ENCODE measurements at places on chromosomes 2 and 18.

DNA sequence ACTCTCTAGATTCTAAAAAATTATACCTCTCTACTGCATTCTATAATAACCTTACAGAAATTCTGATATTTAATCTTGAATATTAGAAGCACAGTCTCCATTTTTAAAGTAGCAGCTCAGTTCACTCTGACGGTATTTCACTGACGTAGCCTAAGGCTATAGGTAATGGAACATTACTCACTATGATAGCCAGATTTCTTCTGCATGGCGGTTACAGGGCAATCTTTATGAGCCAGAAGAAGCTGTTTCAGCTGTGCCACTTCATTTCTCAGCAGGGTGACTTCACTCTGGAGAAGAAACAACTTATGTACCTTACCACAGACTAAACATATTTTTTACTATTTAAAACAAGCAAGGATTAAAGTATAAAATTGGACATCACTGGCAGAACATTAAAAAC is 75.3 kb upstream of the CHN1 start:
- DNase-seq: no peak

DNA sequence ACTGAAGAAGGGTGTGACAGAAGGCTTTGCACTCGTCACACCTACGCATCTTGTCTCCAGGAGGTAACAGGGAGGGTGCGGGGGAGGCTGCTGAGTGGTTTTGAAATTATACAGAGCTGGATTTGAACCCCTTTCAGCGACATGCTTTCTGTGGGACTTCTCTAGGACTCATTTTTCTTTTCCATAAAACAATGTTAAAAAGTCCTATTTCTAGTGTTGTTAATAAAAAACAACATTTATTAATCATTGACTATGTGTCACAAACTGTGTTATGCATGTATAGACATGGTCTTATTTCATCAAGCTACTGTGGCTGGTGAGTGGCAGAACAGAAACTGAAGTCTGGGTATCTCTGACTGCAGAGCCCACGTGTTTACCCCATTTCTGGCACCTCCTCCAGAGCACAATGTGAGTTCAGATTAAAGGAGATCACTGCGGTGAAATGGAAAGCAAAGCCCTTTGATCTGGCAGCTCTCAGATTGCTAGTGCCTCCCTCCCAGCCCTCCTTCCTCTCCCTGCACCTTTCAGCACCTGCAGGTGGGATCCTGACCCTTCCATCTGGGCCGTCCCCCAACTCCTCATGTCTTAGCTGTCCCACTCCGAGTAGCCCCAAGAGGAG is 315.5 kb upstream of the MYT1L start:
- DNase-seq: peak; percentile 26

GRCh38 chr2:10022041-10022421 is 21.3 kb upstream of the KLF11 start:
- DNase-seq: no peak

DNA sequence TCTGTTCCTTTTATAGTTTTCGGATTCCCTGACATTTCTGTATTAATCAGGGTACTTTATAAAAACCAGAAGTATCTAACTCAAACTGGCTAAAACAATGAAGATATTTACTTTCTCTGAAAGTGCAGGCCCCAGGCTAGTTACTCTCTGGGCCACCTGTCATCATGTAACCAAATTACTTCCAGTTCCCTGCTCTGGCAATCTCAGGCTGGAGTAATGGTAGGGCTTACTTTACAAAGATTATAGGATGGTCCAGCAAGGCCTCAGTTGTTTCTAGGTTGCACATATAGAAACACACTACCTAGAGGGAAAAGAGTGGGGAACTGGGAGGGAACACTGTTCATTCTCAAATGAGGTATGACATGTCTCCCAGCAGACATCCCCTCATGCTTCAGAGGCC is 74.8 kb downstream of the CHST9 start:
- DNase-seq: no peak

DNA sequence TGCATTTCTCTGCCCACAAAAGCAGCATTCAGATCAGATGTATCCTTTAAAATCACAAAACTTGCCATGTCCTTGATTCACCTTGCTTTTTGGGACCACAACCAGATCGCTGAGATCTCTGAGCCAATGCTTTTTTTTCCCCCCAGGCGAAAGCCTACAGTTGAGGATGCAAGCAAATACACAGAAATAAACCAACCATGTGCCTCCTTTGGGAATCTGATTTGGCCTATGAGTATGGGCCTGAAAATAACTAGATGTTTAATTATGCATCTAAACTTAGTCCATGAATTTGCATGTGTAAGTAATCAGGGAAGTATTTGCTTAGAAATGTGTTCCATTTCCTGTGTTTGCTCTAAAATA is 49.7 kb upstream of the CDC42EP3 start:
- no peak for DNase-seq

GRCh38 chr2:68734688-68735525 is at the start of gene ARHGAP25:
Gene ARHGAP25 (plus strand): TSS chr2:68734811. CDS start chr2:68735200, 389 bp downstream.
- no peak for DNase-seq

- DNase-seq: no peak
Observed at GRCh38 chr2:50650403-50650810, 381.5 kb downstream of the NRXN1 start.

DNA sequence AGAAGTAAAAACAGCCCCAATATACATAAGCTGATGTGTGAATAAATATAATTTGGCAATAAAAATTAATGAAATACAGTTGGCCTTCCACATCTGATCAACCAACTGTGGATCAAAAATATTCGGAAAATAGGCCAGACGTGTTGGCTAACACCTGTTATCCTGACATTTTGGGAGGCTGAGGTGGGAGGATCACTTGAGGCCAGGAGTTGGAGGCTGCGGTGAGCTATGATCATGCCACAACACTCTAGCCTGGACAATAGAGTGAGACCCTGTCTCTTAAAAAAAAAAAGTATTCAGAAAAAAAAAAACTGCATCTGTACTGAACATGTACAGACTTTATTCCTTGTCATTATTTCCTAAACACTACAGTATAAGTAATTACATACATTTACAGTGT is 11.5 kb upstream of the PUS10 start:
- DNase-seq: no peak

- DNase-seq: no peak
Observed at GRCh38 chr2:86068136-86068588, 37.5 kb downstream of the POLR1A start.

DNA sequence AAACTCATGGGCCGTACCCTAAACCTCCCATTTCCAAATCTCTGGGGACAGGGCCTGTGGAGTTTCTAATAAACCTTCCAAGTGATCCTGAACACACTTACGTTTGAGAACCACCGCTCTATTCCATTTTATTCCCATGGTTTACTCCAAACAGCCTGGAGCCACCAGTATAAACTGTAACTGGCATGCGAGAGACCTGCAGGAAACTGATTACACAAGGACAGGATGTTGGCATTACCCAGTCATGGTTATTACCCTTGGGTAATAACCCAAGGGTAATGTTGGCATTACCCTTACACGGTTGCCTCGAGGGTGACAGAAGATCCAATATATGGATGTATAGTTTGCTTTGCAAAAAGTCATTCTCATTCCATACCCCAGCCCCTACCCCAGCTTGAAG is 37.0 kb upstream of the YPEL5 start:
- no peak for DNase-seq

- DNase-seq: no peak
Observed at GRCh38 chr2:86491088-86491487, 49.9 kb downstream of the KDM3A start.

DNA sequence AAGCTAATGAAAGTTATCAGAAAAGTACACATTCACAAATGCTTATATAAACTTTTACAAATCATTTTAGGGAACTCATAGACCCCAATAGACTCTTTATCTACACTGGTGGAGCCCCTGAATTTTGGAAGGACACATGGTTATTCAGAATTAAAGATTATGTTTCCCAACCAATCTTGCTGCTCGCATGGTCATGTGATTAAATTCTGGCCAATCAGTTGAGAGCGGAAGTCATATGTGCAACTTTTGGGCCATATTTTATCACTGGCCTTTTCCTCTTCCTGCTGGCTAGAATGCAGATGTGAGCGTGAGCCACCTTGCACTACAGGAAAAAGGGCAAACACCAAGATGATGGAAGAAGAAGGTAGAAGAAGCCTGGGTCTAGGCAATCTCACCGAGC is 19.8 kb downstream of the THOC1 start:
- no peak for DNase-seq

DNA sequence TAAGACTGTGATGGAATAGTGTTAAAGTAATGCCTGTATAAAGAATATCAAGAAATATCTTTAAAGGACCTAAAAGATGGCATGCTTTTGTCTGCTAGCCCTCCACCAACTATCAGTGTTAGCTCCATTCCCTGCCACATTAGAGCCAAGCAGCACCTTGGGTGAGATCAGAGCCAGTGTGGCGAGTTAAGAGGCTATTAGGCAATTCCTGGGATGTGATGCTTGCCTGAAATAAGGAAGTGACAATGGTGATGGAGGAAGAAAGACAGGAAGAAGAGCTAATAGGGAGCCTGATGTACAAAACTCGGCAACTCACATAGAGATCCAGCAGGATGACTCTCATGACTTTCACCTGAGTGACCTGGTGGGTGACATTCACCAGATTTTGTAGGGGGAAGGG is 143.5 kb downstream of the ZEB2 start:
- no peak for DNase-seq

GRCh38 chr2:237539681-237540080 is 26.7 kb upstream of the PRLH start:
- no peak for DNase-seq

DNA sequence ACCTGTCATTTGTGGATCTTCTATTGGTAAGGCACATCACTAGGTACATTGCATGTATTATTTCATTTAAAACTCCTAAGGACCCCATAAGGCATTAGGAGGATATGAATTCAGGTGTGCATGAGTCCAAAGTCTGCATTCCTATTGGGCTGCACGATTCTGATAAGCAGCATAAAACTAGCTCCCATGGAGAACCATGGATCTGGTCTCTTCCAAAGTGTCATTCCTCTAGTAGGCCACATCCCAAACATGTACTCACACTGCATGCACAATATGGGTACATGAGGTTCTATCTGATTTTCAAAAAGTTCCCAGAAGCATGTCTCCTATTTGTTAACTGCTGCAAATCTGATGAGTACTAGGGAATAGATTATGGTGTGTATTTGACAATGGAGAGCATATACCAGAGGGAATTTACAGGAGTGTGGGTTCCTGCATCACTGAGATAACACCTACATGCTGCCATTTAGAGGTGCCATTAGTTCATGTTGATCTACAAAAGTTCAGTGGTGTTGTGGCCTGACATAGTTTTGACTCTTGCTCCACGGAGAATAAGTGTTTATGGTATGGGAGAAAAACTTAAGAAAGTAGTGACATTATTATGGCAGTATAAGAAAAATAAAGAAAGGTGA is 11.3 kb downstream of the CYTIP start:
- no peak for DNase-seq

DNA sequence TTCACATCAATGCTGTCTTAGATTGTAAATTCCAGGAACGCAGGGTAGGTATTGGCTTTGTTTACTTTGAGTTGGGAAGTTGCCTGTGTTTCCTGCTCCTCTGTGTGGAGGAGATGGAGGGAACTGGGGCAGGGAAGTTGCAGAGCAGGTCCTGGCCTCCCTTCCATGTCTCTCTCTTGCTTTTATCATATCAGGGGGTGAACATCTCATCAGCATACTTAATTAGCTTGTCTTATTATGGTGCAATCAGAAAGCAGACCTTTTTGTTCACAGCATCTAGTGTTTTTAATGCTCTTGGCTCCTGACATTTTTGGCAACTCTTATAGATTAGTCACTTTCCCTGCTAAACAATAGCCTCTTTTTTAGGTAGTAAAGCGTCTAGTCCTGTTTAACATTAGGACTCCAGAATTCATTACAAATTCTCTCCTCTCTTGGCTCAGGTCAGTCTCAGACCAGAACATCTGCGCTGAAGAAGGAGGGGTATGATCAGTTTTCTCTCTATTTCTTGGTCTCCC is 11.5 kb upstream of the DIPK1C start:
- DNase-seq: peak; percentile 2

DNA sequence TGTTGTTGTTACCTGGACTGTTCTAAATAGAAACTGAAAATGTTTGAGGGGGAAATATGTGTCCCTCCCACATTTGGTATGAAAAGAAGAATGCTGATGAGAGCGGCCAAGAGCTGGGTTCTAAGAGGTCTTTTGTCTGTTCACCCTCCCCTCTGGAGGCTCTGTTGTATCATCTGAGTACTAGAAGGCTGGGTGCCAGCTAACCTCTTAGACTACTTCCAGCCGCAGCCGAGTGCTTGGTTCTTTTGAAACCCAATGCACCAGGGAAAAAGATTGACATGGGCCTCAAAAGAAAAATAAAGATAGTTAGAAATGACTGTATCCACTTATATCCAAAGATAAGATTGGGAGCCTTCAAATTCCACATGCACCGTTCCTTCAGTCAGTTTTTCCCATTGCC is 255.9 kb downstream of the TXNL1 start:
- DNase-seq: no peak

Measured in keratinocyte (primary cell).